Dermis blood vessel endothelial cell (primary cell): ENCODE measurements at places on chromosomes 1 and 21. TPM values are rescaled to one million over a fixed set of nuclear protein-coding genes. Genes with fewer than 3 reads are reported as not detected.

Gene BATF3
- 1.7 and 2.4 TPM in 2 replicates for total RNA-seq

- no peak for DNase-seq
These were observed 35.7 kb upstream of the IFNLR1 start for GRCh38 chr1:24222793-24223192.

- DNase-seq: no peak
These were observed 8.9 kb upstream of the CD48 start for GRCh38 chr1:160720356-160721085.

Gene CYP4A11
- not detected in 2 replicates for total RNA-seq

Gene ANGPTL3
- not detected in 2 replicates for total RNA-seq
